CD4-positive, alpha-beta T cell treated with Interleukin-6 for 4 hours (primary cell): ENCODE measurements at places on chromosomes 7 and 10.

DNA sequence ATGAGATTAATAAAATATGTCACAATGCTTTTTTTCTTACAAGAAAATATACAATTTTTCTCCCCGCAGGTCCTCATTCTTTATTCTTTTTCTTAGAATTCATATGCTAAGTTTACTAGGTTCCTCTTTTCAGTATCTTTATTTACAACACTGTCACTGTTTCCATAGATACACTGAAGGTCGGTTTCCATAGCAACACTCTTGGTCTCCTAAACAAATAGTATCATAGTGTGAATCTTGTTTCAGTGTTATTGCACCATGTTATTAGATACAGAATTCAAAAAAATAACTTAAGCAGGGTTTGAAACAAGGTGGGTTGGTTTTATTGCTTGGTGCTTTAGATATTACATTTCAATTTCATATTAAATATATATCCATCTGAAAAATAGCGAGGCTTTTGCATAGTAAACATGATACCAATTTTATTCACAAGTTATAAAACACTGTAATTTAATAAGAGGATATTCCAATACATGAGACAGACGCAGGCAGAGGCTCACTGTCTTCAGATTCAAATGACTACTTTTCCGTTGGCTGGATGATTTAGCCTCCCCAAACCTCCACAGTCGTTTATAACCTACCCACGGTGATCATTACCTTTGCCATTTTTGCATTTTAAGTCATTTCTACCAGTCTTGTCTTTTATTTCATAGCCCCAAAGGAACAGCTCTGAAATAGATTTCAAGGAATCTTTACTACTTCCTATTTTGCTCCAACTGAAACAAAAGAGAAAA lies 88.9 kb upstream of the KLF6 start:
- DNase-seq: no peak

- DNase-seq: no peak
These were observed 41.9 kb upstream of the TNKS2 start for GRCh38 chr10:91756286-91756685.

- DNase-seq: no peak
These were observed 40.3 kb downstream of the CPVL start for GRCh38 chr7:29105752-29106668.

DNA sequence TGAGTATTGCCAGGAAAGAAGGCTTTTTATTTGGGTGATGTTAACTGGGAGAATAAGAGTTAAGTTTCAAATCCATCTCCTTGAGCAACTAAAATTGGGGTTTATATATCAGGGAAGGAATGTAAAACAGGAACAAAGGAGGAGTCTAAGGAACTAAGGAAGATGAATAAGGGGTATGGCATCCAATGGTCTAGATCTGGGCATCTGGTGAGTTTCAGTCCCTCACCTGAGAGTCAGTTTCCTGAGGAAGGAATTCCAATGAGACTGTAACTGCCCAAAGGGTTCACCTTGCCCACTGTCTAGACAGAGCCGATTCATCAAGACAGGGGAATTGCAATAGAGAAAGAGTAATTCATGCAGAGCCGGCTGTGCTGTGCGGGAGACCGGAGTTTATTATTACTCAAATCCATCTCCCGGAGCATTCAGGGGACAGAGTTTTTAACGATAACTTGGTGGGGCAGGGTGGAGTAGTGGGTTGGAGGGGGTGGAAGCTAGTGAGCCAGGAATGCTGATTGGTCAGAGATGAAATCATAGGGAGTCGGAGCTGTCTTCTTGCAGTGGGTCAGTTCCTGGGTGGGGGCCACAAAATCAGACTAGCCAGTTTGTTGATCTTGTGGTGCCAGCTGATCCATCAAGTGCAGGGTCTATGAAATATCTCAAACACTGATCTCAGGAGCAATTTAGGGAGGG lies 188.3 kb upstream of the STK17A start:
- no peak for DNase-seq

GRCh38 chr7:79880312-79880711 lies 254.3 kb upstream of the GNAI1 start:
- DNase-seq: no peak

DNA sequence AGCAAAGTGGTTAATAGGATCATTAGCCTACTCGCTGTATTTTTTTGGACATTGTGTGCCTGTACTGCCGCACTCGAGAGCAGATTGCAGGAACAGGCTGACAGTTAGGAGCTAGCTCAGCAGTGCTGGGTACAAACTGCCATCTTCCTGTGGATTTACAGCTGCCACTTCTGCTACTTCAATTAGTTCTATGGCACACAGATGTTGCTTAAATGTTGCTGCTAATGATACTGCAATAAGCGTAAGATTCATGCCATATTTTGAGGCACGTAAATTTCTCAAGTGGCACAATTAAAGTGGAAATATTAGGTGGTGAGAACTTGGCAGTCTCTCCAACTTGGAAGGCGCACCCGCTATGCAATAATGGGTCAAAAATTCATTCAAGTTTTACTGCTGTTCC lies 171.9 kb downstream of the EBF3 start:
- no peak for DNase-seq

GRCh38 chr10:21820952-21821351 lies 182.6 kb downstream of the DNAJC1 start:
- DNase-seq: no peak

GRCh38 chr7:115269486-115269885 lies 347.6 kb downstream of the MDFIC start:
- DNase-seq: no peak

- peak; percentile 20 for DNase-seq
These were observed 26.0 kb upstream of the PFKFB3 start for GRCh38 chr10:6176691-6177231.

DNA sequence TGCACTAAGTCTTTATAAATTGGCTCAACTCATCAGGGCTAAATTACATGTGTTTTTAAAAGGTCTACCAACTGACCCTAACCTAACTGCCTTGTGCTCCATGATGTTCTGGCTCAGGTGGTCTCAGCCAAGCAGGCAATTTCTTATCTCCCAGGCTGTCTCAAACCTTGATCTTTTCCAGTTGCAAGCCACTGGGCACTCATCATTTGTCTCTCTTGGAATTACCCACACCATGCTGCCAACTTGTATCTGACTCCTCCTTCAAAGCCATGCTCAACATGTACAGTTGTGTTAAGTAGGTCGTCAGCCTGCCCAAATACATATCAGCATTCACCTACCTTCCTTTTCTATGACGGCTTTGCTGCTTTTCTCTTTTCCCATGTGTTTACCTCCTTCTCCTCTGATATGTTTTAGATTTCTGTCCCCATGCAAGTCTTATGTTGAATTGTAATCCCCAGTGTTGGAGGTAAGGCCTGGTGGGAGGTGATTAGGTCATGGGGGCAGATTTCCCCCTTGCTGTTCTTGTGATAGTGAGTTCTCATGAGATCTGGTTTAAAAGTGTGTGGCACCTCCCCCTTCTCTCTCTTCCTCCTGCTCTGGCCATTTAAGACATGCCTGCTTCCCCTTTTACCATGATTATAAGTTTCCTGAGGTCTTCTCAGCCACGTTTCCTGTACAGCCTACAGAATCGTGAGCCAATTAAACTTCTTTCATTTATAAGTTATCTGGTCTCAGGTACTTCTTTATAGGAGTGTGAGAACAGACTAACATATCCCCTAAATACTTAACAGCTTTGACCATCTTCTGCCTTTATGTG lies 130.0 kb downstream of the ELAPOR2 start:
- no peak for DNase-seq

GRCh38 chr7:100642534-100642907 lies 1.2 kb upstream of the TFR2 start:
- DNase-seq: peak; percentile 36

DNA sequence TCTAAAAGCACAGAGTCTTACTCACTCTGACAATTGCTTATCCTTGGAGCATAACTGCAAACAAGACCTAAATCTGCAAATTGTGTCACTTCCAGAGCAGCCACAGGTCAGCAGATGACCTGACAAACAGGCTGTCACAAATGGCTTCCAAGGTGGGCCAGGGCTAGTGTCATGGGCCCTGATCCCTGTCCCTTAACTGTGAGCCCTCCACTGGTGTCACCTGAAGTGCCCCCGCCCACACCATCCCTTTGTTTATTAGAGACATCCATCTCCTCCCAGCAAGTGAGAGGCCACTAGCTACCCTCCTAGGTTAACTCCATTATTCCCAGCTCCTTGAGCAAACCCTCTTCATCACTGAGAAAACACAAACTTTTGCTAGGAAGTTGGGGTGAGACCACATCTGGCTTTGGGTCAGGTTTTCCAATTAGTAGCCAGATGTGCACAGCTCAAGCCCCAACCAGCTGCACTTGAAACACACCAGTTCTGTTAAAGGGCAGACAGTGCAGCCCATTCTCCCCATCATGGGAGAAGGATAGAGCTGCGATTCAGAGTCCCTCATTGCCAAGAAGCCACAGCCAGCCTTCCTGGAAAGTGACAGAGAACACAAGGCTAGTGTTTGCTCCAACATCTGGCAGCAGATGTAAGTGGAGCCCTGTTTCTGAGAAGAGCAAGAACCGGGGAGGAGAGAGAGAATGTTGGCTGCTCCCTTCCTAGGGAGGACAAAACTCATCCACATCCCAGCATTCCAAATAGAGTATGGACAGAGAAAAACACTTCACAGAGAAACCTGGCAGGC lies 75.7 kb upstream of the NANOS1 start:
- DNase-seq: no peak

DNA sequence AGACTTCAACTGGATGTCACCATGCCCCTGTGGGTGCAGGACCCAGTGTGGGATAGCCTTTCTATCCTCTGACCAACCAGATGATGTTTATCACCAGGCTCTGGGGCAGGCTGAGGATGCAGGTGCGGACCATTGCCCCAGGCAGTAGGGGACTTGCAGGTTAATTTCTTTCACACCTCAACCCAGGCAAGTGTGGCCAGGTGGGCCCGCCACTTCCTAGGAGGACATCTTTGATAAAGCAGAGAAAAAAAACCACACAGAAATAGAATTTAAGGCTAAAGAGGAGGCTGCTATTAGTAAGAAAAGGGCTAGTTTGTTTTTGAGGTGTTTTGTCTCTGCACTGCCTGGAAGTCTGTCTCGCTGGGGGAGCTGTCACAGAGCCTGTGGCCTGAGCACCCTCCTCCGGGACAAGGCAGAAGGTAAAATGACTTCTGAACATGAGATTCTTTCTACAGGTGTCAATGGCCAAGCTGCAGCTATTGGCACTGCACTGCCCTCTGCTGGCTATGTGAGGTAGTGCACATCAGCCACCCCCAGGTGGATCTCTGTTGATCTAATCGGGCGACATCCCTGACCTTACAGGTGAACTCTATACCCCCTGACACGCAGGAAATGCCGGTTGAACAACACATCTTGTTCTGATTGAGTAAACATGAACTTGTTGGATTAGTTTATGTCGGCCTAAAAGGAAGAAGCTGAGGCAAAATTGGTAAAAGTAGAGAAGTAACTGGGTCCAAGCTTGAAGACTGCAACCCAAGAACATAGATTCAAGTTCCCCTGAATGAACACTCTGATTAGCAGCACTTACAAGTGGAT lies 21.0 kb downstream of the UPP1 start:
- peak; percentile 91 for DNase-seq

GRCh38 chr10:43857206-43857930 lies 208.7 kb upstream of the ZNF32 start:
- no peak for DNase-seq

- DNase-seq: peak; percentile 97
These were observed 5.2 kb upstream of the CAMK2G start for GRCh38 chr10:73879296-73880173.

- no peak for DNase-seq
These were observed 40.5 kb downstream of the C1QL3 start for GRCh38 chr10:16481052-16481728.

- DNase-seq: no peak
These were observed 136.0 kb upstream of the CHST15 start for GRCh38 chr10:124229201-124229988.

GRCh38 chr10:124342136-124342820 lies 76.4 kb downstream of the OAT start:
- no peak for DNase-seq

DNA sequence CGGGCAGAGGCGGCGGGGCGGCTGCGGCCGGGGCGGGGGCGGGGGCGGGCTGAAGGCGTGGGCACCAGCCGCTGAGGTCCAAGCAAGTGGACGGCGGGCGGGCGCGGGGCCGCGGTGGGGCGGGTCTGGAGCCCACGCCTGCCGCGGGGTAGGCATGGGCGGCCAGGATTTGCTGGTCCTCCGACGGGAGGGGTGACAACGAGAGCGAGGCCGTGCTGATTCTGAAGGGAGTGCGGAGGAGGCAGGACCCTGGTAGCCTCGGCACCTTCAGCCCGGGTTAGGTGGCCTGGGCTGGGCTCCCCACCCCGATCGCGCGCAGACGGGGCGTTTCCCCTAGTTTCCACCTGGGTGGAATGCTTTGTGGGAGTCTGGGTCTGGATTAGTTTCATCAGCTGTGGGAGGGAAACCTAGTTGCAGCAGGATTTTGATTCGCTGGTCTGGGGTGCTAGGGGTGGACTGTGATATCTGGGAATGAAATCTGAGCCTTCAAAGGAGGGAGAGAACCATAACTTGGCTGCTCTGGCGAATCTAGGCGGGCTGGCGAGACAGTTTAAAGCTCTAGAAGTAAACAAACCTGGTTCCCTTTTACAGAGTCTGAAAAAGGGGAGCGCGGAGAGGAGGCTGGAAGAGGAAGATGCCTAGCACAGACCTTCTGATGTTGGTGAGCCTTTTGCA lies 609 bp downstream of the SGPL1 start:
- peak; percentile 44 for DNase-seq

- DNase-seq: peak; percentile 5
These were observed 62.7 kb upstream of the VIPR2 start for GRCh38 chr7:159207393-159207792.

- no peak for DNase-seq
These were observed 264.2 kb upstream of the SLC26A5 start for GRCh38 chr7:103710247-103710646.

- no peak for DNase-seq
These were observed 162.9 kb upstream of the TCERG1L start for GRCh38 chr10:131474416-131474815.

GRCh38 chr7:141072548-141073172 lies 1.2 kb upstream of the TMEM178B start:
- DNase-seq: no peak

DNA sequence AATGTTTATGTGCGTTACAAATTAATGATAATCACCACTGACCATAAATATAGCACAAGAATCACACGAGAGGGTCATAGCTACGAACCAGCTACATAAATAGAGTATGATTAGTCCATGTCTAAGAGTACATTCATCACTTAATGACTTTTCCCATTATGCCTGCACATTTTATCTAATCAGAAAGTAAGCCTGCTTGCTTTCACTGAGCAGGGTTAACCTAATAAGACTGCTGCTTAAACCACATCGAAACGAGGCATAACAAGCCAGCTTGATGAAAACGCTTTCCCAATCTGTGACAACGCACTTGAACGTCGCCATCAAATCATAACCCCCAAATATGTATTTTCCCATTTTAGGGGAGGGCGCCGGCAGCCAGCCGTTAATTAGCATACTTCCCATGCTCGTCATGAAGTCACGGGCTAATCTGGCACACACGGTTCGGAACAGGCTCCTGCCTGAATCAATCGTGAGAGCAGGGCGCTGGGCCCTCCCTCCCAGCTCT lies 71.5 kb downstream of the EBF3 start:
- no peak for DNase-seq

DNA sequence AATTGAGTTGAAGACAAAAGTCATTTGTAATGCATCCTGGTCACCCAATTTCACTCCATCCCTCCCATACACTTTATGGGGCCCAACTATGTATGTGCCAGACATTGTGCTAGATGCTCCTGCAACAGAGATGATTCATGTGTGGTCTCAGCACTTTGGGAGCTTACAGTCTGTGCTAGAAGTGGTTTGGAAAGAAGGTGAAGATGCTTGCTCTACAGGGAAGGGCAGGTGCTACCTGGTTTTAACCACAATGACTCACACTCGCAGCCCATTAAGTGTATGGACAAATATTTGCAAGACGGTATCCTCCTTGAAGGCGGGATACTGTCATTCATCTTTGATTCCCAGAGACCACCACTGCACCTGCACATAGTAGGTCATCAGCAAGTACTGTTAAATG lies 257.6 kb downstream of the OTUD1 start:
- DNase-seq: no peak
